ENCODE measurements at places on chromosomes 13 and 19.
A peak's percentile ranks its signal among the peaks of the same experiment; 100 is the strongest.

GRCh38 chr13:33185853-33186252 is 99.7 kb downstream of the STARD13 start:
- no peak for DNase-seq

DNA sequence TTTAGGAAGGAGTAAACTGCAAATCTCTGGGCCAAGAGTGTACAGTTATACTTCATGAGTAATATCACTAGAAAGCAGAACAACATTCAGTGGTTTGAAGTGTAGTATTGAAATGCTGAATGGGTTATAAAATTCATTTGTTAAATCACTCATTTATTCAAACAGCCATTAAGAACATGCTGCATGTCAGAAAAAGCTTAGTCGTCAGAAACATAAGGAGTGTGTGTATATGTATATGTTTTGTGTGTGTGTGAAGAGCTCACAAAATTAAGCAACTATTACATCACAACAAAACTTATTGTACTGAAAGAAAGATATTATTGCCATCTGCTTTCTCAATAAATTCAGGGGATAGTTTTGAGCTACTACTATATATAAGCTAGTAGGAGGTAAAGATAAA is 165.4 kb upstream of the PCDH9 start:
- no peak for DNase-seq

DNA sequence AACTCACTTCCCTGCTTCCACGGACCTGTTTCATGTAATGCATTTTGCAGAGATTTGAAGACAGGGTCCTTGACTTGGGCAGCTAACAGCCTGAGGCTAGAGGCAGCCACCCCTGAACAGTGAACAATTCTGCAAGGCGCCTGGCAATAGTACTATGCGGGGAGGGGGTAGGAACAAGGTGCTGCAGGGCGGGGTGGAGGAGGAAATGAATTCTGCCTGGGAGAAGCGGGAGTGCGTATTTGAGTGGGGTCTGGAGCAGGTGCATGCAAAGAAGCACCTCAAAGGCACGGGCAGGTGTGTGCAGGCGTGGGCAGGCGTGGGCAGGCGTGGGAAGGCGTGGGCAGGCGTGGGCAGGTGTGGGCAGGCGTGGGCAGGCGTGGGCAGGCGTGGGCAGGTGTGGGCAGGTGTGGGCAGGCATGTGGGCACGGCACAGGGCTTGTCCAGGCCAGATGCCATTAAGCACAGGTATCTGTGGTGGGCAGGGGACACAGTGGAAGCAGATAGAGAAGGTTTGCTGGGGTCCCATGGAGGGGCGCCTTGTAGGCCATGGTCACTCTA is 130.4 kb upstream of the GJB6 start:
- DNase-seq: no peak

DNA sequence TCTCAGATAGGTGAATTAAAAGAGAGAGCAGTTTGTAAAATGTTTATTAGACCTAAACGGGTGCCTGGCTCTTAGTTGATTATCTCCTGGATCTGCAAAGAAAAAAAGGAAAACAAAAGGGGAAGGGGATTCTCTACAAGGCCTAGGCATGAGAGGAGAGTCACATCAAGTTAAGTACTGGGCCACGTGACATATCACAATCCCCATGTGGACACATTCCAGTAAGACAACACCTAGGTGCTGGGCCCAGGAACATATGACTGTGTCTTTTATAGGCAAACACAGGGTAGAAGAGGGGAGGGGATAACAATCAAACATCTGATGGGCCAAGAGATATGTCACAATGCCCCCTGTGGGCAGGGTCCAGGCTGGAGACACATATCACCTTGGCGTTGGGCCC is 4.2 kb upstream of the ZNF91 start:
- DNase-seq: no peak

DNA sequence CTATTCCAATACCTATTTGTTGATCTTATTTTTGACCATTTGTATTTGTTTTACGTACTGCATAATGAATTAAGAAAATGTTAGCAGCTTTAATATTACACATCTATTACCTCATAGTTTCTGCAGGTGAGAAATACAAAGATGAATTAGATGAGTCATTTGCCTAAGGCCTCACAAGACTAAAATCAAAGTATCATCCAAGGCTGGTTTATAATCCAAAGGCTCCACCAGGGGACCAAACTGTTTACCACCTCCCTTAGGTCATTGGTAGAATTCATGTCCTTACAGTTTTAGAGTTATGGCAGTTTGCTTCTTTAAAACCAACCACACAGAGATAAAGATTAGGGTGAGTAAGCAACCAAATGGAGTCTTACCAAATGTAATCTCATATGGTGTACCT is 848.1 kb downstream of the SLITRK6 start:
- no peak for DNase-seq

GRCh38 chr13:33003458-33004019 is 12.7 kb upstream of the KL start:
- DNase-seq: no peak

GRCh38 chr19:41896581-41896942 is 13.6 kb downstream of the ARHGEF1 start:
- DNase-seq: no peak

- DNase-seq: no peak
Observed at GRCh38 chr13:40981361-40981760, 37.8 kb downstream of the ELF1 start.

- no peak for DNase-seq
Observed at GRCh38 chr13:102170305-102170704, 231.5 kb downstream of the FGF14 start.

- no peak for DNase-seq
Observed at GRCh38 chr19:13018035-13018914, 23.0 kb downstream of the NFIX start.

GRCh38 chr13:50990818-50991506 is 81.4 kb downstream of the RNASEH2B start:
- no peak for DNase-seq

DNA sequence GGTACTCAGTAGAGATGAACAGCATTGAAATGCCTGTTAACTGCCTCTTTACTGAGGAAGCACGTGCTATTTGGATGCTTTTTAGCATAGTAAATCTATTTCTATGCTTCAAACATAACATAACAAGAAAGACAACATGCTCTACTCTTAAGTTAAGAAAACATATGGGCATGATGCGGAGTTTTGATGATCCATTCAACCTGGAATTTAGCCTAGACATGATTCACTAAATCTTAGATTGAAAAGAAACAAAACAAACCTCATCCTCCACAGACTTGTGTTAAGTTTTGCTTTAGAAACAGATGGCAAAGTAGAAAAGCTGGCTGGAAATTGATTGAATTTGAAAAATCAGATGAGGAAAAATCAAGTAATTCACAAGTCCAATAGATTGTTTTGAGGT is 593.8 kb downstream of the OLFM4 start:
- no peak for DNase-seq

GRCh38 chr13:77701305-77701704 is 3.8 kb downstream of the SLAIN1 start:
- no peak for DNase-seq

- DNase-seq: no peak
Observed at GRCh38 chr19:54470991-54471782, 1.9 kb downstream of the CDC42EP5 start.

DNA sequence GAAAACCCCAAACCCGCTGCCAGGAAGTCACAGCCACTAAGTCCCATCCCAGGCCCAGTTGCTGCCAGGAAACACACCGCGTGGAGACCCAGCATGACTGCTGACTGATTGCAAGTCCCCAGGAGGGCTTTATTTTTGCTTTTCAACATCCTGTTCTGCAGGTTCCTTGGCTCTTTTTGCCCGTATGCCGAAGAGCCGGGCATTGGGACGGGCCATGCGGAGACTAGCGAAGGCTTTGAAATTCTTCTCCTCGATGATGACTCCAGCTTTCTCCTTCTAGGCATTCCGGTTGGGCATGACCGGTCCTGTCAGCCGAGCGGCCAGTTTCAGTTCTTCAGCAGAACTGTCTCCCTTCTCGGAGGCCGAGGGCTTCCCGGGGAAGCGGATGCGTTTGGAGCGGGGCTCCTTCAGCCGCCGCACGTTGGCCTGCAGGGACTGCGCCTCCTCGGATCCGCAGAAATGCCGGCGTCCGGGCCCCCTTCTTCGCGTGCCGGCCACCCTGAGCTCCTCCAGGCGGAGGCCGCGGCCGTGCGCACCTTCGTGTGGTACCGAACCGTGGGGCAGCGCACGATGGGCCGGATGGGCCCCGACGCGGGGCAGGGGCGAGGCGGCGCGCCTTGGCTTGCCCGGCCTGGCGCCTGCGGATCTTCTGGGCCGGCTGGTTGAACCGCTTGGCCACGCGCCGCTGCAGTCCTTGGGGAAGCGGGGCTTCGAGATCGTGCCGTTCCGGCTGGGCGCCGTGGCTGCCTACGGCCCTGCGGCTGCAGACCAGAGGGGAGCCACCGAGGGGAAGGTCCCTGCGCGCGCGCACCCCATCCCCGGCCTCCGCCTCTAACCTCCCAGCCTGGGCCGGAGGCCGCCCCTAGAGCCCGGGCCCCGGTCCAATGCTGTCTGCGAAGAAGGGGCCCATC is 15.2 kb downstream of the ZSCAN5C start:
- DNase-seq: no peak

DNA sequence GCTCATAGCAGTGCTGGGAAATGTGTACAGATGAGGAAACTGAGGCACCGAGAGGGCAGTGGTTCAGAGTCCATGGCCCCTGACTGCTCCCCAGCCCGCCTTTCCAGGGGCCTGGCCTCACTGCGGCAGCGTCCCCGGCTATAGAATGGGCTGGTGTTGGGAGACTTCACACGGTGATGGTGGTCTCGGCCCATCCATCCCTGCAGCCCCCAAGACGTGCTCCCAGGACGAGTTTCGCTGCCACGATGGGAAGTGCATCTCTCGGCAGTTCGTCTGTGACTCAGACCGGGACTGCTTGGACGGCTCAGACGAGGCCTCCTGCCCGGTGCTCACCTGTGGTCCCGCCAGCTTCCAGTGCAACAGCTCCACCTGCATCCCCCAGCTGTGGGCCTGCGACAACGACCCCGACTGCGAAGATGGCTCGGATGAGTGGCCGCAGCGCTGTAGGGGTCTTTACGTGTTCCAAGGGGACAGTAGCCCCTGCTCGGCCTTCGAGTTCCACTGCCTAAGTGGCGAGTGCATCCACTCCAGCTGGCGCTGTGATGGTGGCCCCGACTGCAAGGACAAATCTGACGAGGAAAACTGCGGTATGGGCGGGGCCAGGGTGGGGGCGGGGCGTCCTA is 15.9 kb downstream of the LDLR start:
- no peak for DNase-seq

DNA sequence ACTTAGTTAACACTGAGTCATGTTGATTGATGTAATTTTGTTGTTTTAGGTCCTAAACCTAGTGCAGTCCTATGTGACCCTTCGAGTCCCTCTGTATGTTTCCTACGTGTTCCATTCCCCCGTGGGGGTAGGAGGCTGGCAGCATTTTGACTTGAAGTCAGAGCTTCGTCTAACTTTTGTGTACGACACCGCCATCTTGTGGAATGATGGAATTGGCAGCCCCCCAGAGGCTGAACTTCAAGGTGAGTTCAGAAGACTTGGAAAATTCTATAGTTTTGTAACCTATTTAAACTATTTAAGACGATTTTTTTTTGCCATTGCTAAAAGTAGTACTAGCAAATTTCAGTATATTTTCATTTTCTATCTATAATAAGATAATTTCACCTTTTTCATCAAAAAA is 117.9 kb downstream of the STOML3 start:
- DNase-seq: peak; percentile 32

Data from NCI-H1930 (cell line).